Stimulated activated CD4-positive, alpha-beta T cell treated with anti-CD3 and anti-CD28 coated beads, Interleukin-1b, Interleukin-23, amount 100 ng/mL, for 48 hours (primary cell): ENCODE measurements at places on chromosomes 3 and 15.
A peak's percentile ranks its signal among the peaks of the same experiment; 100 is the strongest.

GRCh38 chr3:141769221-141769894 is 6.2 kb downstream of the GRK7 start:
- no peak for DNase-seq

DNA sequence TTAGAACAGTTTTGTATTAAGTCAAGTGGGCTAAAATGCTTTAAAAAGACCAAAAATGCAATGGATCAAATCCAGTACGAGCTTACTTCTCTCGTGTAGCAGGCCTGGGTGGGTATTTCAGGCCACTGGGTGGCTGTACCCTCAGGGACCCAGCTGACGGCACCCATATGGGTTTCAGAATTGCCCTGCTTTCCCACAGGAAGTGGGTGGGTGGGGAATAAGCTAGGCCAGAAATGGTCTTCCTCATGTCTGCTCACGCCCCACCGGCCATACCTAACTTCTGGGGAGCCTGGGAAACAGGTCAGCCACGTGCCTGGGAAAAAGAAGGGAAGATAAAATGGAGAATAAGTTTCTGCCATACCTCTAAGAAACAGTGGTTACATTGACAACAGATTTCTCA is 20.3 kb downstream of the GPR160 start:
- DNase-seq, result no peak

DNA sequence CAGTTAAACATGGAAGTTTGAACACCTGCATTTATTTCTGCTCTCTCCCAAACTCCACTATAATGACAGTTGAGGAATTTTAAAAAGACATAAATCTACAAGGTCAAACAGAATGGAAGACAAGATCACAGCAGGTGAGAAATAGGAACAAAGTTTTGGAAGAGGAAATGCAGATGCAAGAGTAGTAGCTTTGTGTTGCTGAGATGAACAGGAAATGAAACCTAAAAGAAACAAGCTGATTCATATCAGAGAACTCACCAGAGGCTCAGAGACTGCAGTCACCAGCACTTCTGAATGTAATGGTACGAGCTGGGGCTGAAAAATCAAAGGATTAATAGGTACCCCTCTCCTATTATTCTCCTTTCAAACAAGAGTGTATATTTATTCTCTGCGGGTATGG is 459.9 kb downstream of the RAP2B start:
- peak; percentile 8 for DNase-seq

DNA sequence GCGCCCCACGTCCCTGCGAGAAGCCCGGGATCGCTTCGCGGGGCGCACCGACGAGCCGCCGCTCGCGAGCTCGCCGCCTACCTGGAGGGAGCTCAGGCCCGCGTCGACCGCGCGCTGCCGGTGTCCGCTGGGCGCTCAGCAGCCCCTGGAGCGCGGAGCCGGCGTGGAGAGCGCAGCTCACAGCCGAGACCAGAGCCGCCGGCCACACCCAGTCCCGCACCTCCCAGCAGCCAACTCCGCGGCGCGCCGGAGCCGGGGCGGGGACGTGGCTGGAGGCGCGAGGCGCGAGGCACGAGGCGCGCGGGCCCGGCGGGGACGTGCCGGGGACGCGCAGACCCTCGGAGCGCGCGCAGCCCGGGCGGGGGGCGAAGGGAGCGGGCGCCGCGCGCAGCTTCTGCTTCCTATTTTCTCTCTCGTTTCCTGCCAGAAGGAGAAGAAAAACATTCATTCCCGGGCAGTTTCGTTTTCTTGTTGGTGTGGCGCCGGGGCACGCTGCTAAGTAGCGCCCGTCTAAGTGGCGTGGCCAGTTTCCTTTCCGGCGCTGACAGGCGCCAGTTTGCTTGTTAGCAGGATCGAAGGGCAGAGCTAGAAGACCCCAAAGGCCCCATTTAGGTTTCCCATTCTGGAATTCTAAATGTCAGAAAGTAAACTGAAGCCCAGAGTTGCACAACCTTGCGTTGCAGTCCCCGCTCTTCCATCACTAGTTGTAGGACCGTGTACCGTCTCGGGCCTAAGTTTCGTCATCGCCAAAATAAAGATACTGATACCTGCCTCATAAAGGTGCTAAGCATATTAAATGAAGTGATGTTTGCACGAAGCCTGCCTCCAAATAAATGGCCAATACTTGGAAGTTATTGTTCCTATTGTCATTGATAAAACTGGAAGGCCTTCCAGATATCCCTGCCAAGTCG is at the start of gene GNB4:
Gene GNB4 (minus strand): TSS at position 206 of the 911 bp plus-strand sequence. CDS start 25,270 bp downstream, outside the sequence.
- DNase-seq, result peak; percentile 23

DNA sequence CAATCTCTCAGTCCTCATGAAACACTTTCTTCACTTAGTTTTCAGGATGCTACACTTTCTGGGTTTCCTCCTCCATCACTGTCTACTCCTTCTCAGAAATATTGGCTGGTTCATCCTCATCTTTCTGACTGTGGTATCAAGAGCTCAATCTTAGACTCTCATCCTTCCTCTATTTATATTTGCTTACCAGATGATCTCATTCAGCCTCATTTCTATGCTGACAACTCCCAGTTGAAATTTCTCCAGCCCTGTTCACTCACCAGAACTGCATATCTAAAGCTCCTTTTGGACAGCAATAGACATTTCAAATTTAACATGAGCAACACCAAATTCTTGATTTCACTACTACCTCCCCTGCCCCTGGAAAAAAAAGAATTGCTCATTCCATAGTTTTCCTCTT is 48.0 kb upstream of the FBN1 start:
- no peak for DNase-seq

DNA sequence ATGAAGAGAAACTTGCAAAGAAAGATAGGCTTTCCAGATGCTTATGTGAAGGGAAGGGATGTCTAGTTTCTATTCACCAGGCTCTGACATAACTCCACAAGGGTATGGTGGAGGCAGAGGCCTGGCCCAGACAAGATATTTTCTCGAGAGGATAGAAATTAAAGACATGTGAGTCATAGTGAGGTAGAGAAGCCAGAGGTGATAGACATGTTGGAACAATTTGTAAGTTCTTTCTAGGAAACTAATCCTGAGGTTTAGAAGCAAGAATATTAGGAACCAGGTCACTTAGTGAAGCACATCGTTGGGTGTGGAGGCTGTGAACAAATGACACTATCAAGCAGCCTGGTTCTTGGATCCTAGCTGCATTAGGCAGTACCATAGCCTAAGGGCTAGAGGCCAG is 176.9 kb downstream of the BBX start:
- no peak for DNase-seq

- no peak for DNase-seq
Measured at GRCh38 chr15:97991972-97992541, 31.6 kb downstream of the ARRDC4 start.

DNA sequence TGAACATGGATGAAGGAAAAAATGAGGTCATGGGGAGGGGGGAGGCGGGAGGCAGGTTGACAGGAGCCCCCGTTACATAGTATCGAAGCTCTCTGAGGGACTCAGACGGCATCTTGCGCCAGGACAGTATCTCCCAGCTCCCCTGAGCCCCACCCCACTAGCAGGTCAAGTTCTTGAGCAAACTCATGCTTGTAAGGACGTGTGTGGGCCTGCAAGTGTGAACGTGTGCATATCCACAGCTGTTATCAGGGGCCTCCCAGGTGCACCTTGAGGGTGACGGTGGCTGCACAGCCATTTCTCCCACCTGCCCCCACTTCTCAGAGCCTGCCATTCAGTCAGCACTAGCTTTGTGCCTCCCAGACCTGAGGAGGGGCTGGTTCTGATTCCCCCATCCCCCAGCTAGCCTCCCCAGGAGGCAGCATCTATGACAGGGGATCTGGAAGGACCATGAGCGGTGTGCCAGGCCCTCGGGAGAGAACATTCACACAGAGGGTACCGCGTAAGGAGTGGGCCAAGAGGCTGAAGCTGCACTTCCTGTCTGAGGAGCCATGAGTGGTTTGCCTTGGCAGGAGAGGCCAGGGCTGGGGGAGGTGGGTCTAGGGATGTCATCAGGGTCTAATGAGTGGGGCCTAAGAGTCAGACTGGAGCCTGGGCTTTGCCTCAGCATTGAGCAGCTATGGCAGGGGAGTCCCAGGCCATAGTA is 2.9 kb downstream of the SEMA3F start:
- no peak for DNase-seq

GRCh38 chr3:72753495-72753894 is 94.8 kb downstream of the SHQ1 start:
- no peak for DNase-seq

- peak; percentile 43 for DNase-seq
Measured at GRCh38 chr3:50189274-50189673, 2.1 kb upstream of the GNAT1 start.

- DNase-seq, result peak; percentile 17
Measured at GRCh38 chr15:66766282-66767230, 64.5 kb downstream of the SMAD6 start.
